Stimulated activated CD4-positive, alpha-beta T cell treated with anti-CD3 and anti-CD28 coated beads, TNF-alpha, amount 100 ng/mL, for 48 hours (primary cell): ENCODE measurements at places on chromosomes 13 and 19.

DNA sequence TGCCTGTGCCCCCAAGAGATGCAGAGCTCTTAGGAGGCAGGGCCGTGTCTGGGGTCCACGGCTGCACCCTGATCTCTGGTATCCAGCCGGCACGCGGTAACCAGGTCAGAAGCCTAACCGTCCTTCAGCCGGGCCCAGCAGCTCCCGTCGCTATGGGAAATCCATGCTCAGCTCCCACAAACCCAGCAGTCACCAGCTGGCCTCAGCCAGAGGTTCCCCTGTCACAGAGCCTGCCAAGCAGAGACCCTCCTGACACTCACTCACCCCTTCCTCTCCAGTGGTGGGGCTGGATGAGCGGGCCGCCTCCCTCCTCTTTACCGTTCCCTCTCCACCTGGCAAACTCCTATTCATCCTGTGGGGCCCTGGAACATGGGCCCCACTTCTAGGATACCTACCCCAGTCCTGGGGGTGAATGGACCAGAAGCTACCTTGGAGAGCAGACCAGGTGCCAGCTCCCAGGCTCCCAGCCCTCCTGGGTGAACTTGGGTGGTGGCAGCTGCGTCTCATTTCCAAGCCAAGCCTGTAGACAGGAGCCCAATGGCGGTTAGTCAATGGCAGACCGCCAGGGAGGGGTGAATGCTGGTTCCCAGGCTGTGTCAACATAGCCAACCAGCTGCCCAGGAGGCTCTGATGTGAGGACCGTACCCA is 21.4 kb upstream of the TCF3 start:
- DNase-seq: no peak

DNA sequence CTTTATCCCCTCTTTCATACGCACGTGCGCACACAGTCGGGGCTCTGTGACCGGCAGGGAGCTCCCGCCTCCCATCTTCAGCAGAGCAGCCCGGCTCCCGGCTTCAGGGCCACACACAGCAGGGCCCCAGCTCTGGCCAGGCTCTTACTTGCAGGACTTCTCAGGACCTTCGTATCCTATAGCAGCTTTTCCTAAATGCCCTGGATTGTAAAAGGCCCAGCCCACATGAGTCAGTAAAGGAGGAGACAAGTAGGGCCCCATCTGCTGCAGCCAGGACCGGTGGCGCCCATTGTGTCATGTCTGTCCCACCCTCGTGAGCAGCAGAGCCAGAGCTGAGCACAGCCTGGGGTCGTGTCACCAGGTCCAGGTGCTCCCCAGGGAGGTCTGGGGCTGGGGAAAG is 107.6 kb upstream of the VSTM2B start:
- no peak for DNase-seq

- no peak for DNase-seq
Observed at GRCh38 chr19:17482877-17483604, 12.7 kb downstream of the SLC27A1 start.

- DNase-seq: no peak
Observed at GRCh38 chr19:10751109-10751953, 33.5 kb downstream of the DNM2 start.

GRCh38 chr13:107742544-107742943 is 472.8 kb downstream of the LIG4 start:
- DNase-seq: no peak

DNA sequence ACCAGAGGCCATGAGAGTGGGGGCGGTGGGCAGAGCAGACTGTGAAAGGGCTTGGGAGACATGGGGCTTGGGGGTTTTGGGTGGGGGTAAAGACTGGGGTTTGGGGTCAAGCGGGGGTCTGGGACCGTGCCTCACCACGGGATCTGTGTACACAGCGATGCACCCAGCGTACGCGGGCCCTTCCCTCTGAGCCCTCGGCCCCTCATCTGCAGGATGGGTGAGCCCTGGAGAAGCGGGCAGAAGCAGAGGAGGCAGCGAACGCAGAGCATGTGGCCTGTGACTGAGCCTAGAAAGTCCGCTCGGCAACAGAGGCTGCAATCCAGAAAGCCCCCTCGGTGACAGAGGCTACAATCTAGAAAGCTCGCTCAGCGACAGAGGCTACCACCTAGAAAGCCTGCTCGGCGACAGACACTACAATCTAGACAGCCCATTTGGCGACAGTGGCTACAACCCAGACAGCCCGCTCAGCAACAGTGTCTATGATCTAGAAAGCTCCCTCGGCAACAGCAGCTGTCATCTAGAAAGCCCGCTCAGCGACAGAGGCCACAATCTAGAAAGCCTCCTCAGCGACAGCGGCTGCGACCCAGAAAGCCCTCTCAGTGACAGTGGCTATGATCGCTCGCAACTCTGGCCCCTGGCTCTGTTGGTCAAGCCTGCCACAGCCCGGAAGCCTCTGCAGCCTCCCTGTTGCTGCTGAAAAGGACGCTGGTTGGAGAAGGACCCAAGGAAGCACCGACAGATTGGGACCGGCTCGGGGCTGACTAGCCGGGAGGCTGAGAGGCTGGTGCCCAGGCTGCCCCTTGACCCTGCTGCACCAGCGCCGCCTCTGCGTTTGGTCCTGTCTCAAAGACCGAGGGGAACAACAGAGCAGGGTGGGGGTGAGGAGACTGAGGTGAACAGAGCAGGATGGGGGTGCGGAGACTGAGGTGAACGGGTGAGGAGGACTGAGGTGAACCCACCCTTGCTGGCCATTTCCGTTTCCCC is 68.6 kb downstream of the SPACA7 start:
- DNase-seq: no peak
